Right renal cortex interstitium (tissue), 3 donors: ENCODE measurements at places on chromosomes 1 and 21. TPM values are rescaled to one million over a fixed set of nuclear protein-coding genes. Genes with fewer than 3 reads are reported as not detected.

- DNase-seq: no peak
Measured at GRCh38 chr21:15138490-15138889, 73.7 kb upstream of the NRIP1 start.

GRCh38 chr1:58108783-58109182 is 437.7 kb downstream of the OMA1 start:
- no peak for DNase-seq

DNA sequence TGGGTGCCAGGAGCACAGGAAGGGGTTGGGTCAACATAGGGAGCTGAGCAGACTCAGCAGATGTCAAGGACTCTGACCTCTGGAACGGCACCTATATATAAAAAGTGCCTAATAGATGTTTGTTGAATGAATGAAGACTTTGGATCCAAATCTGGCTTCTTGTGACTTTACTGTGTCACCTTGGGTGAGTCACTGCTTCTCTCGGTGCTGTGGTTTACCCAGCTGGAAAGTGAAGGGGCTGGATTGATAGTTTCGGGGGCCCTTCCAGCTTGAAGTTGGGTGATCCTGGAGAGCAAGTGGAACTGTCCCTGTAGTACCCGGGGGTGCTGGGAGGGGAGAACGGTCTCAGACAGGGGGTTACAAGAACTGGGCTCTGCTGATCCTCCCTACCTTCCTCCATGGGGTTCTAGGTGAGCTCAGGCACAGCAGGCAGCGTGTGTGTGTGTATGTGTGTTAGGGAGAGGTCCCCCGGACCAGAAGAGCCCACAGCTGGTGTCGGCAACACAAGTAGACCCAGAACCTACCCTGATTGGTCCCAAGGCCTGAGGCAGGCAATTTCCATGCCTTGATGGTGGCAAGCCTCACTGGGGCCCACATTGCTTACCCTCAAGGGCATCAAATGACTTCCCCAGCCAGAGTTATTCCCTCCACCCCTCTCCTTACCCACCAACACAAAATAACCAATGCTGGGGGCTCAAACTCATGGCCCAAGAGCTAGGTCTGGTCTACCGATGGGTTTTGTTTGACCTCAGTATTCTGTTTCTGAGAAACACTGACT is 5.5 kb upstream of the PADI1 start:
- DNase-seq: no peak

GRCh38 chr1:41240781-41241353 is 1.2 kb downstream of the SCMH1 start:
- DNase-seq: no peak

DNA sequence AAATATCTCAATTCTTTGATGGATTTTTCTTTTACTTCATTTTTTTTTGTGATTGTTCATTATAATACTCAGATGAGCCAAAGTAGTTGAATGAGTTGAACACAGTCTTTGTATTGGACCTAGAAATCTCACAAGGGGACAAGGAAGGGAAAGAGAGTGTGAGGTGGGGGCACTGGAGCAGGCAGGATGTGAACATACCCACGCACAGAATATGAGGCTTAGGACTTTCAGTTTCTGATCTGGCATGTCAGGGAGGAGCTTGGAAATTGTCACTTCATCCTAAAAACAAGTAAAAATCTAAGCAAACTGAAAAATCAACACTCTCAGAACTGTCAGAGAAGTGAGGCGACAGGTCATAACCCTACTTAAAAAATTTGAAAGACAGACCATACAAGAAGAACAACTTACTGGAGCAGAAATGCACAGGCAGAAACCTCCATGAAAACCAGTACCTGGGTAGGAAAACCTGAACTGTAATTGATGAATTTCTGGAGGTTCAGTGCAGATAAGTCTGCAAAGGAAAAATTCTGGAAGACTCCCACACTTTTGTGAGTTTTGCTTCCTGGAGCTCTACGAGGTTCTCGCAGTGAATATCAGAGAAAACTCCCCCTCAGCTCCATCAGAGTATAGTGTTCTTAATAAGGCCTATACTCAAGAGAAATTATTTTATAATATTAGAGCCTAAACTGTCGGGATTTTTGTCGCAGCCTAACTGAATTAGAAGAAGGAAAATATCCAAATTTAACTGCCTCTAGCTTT is 3.6 kb upstream of the PTGS2 start:
- no peak for DNase-seq

- DNase-seq: peak; percentile 63
Measured at GRCh38 chr21:26846036-26846931, 1.1 kb upstream of the ADAMTS1 start.

DNA sequence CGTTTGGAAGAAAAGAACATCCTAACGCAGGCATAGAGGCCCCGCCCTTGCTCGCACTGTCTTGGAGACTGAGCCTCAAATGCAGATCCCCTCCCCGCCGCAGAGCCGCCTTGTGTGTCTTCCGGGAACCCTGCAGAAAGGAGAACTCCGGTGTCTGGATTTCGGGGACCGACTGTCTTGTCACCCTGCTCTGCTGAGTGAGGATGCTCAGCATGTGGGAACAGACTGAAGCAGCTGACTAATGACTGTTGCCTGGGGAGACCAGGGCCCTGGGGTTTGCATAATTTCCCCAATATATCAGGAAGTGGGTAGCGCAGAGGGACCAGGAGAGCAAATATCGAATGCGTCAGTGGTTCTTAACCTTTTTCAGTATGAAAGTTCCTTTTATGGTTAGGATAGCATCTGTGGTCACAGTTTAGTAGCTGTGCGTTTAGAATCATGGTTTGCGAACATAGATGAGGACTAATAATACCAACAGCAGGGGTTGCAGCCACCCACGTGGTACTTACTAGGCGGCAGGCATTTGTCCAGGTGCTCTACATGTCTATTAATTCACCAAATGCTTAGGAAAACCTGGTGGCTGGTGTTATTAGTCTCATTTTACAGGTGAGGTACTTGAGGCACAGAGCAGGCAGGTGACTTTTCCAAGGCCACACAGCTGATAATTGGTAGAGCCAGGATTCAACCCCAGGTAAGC is 14.3 kb downstream of the GPR137B start:
- DNase-seq: no peak

DNA sequence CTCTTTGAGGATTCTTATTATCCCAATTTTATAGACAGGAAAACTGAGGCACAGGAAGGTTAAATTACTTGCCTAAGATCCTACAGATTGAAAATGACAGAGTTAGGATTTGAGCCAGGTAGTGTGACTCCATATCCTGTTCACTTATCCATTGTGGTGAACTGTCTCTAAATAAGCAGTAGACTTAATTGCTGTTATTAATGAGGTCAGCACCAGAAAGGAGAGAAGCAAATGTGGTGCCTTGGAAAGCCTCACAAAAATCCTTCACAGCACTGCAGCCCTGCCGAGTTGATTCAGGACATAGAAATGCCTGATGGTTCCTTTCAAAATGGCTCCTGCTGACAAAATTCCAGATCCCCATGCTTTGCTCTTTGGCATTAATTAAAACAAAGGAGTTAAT is 193.3 kb upstream of the BEND5 start:
- DNase-seq: no peak

- DNase-seq: no peak
Measured at GRCh38 chr1:156253634-156254033, 5.8 kb upstream of the PAQR6 start.

GRCh38 chr1:11335417-11336056 is 62.5 kb downstream of the UBIAD1 start:
- DNase-seq: no peak

DNA sequence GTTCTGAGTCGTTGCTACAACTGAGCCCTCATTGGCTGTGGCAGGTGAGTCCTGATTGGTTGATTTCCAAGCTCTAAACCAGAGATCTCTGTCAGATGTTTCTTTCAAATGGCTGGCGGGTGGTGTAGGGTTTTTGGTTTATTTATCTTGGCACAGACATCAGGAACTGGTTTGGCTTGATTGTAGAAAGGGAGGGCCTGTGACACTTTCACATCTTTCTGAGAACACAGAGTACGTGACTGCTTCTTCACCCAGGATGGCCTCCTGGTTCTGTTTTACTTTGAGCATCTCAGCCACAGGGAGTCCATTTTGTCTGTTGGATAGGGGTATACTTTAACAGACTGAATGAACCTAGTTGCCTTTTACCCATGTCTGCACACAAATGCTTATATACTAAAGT is 89.4 kb upstream of the GPR52 start:
- no peak for DNase-seq

GRCh38 chr21:44697811-44698734 is 1.1 kb downstream of the KRTAP10-12 start:
- no peak for DNase-seq

- DNase-seq: no peak
Measured at GRCh38 chr1:54567961-54568360, 19.9 kb downstream of the ACOT11 start.

DNA sequence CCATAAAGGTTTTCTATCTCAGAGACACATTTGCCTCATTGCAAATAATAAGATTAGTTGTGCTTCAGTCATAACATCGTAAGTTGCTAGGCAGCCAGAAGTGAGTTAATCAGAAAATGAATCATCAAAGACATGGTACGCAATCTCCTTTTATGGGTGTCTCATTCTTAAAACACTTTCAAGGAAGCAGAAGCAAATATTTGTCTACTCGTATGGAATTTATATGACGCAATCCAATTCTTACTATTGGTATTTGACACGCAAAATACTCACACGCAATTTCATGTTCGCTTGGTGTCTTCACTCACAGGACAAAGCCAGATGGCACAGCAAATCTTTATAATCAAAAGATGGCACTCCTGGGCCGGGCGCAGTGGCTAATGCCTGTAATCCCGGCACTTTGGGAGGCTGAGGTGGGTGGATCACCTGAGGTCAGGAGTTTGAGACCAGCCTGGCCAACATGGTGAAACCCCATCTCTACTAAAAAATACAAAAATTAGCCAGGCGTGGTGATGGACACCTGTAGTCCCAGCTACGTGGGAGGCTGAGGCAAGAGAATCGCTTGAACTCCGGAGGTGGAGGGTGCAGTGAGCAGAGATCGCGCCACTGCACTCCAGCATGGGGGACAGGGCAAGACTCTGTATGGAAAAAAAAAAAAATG is 56.4 kb downstream of the HLCS start:
- no peak for DNase-seq

DNA sequence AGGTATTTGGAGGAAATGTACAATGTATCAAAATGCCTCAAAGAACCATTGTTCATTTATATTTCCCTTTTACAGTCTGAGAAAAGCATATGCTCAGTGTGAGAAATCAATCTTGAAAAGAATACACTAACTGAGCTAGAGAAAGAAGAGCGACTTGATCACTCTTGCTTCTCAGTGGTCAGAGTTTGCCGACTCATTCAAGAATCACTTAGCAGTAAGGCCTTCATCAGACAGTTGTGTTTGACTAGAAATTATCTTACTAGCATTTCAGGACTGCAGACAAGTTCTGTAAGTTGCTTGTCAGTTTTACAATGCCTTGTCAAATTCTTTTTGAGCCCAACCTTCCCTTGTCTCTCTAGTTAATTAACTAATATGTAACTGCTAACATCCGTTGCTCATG is 12.9 kb downstream of the RGS18 start:
- DNase-seq: no peak

- DNase-seq: no peak
Measured at GRCh38 chr1:194515916-194516315, 1329.5 kb upstream of the B3GALT2 start.

- no peak for DNase-seq
Measured at GRCh38 chr1:235831148-235831547, 35.6 kb downstream of the LYST start.

GRCh38 chr1:247043406-247043805 is 35.2 kb downstream of the ZNF670 start:
- no peak for DNase-seq

DNA sequence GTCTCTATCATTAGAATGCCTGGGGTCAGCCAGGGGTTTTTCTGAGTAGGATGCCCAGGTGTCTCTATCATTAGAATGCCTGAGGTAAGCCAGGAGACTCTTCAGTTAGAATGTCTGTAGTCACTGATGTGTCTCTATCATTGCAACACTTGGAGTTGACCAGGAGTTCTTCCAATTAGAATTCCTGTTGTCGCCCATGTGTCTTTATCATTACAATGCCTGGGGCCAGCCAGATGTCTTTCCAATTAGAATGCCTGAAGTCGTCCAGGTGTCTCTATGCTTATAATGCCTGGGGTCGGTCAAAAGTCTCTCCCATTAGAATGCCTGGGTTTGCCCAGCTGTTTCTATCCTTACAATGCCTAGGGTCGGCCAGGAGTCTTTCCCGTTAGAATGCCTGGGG is 55.8 kb downstream of the RNF187 start:
- DNase-seq: no peak

The MROH9 gene
- polyA plus RNA-seq: not detected

The ACOT11 gene
- 8.8 TPM for polyA plus RNA-seq

The TFF3 gene
- 2.2 TPM for polyA plus RNA-seq

The CELF3 gene
- polyA plus RNA-seq: 0.53 TPM

The AMY1B gene
- 0.17 TPM for polyA plus RNA-seq

The KCNN3 gene
- polyA plus RNA-seq: 2.8 TPM

The TAF5L gene
- polyA plus RNA-seq: 21.0 TPM

The HES3 gene
- not detected for polyA plus RNA-seq
